ENCODE measurements at places on chromosomes 5 and 9.

DNA sequence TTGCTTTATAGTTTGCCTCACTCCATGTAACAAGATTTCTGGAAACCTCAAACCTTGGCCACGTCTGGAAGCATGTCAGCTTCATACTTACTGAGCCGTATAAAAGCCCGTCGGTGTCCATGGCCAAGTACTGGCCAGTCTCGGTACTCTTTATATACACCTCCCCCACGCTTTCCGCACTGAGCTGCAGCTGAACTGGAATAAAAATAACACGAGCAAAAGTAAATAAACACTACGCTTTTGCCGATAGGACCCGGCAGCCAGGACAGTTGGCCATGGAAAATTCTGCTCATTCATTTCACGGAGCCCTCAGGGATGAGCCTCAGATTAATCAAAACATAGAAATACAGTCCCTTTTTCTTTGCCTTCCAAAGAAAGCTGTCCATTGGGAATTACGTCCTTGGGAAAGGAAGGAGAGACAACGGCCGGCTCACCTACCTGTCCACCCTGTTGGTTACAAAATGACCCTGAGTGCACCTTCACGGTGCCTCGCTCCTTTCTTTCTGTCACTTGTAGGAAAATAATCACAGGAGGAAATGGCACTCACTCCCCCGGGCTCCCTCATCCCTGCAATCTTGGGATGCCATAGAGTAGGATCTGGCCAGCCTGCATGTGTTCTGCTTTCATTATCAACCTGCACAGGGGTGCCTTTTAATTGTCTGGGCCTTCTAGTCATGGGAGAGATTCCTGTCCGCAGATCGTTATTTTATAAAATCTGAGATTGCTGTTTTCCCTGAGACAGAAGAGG, 85.1 kb downstream of the FGF1 start:
- peak; percentile 87 for DNase-seq

GRCh38 chr9:121619545-121620324, 31.7 kb upstream of the DAB2IP start:
- DNase-seq = no peak

GRCh38 chr9:127319366-127320114, 55.0 kb downstream of the GARNL3 start:
- no peak for DNase-seq

DNA sequence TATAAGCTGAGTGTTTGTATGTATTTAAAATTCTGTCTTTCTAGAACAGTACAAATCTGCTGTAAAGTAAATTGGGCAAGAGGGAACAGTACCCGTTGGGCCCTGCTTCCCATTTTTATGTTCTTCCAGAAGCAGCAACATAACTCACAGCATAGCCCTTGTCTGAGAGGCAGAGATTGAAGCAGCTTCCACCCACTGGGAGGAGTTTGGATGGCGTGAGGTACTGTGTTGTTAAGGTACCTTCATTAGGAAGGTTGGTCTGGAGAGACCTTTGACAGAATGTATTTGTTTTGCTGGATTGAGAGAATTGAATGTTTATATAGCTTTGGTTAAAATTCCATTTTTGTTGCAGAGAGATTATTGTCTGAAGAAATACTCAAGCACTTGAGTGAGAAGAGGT, 24.8 kb downstream of the RAI14 start:
- DNase-seq = no peak

- no peak for DNase-seq
These were observed 156.0 kb upstream of the CDKN2B start for GRCh38 chr9:22165144-22165543.

DNA sequence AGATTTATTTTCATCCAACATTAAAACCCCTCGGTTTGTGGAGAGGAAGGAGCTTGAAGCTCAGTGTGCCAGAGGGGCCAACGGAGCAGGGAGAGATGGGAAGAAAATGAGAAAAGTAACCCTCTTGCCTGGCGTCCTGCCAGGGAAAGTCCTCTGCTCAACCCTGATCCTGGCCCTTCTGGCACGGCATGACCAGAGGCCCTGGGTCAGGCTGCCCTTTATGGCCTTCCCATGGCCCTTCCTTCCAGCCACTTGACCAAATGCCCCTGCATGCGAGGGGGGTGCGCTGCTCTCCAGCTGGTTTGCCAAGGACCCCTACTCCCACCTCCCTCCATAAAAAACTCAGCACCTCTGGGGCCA, 43.8 kb downstream of the SPRY4 start:
- DNase-seq = no peak
